ENCODE measurements at places on chromosomes 11 and 22. TPM values are rescaled to one million over a fixed set of nuclear protein-coding genes. Genes with fewer than 3 reads are reported as not detected.

The PRG3 gene
- not detected for total RNA-seq

The SOX6 gene
- not detected for total RNA-seq

The PNPLA3 gene
- total RNA-seq = not detected

The RAG1 gene
- 0.40 TPM for total RNA-seq

The CCDC134 gene
- 25.3 TPM for total RNA-seq

The SAA1 gene
- total RNA-seq = not detected

- no peak for DNase-seq
Measured at GRCh38 chr11:4459500-4459899, 10.4 kb downstream of the OR52K2 start.

DNA sequence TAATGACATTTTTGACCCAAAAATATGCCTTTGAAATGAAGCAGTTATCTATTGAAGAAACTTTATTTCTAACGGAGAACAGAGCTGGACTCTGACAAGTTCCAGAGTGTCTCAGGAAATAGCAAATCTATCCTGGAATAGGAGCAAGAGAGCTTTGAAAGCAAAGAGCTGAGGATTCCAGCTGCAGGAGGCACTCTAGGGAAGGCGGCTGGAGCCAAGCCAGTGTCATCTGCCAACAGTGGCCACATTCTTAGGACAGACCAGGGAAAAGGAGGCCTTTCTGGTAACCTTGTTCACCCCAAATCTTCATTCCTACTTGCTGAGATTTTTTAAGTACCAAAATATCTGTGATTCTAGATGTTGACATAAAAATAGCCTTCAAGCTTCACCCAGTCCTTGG is 493.5 kb upstream of the B3GAT1 start:
- DNase-seq = no peak

DNA sequence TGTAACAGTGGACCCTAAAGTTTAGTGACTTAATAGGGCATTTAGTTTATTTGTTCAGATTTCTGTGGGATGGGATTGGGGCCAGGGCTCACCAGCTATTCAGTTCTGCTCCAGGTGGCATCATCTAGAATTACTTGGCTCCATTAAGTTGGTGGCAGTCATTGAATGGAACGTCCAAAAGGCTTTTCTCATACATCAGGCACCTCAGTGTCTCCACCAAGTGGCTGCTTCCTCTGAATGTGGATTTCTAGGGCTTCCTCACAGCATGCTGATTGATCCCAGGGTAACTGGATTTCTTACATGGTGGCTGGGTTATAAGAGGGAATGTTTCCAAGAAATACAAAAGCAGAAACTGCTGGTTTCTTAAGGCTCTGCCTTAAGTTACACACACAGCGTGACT is 34.7 kb downstream of the USP47 start:
- no peak for DNase-seq

DNA sequence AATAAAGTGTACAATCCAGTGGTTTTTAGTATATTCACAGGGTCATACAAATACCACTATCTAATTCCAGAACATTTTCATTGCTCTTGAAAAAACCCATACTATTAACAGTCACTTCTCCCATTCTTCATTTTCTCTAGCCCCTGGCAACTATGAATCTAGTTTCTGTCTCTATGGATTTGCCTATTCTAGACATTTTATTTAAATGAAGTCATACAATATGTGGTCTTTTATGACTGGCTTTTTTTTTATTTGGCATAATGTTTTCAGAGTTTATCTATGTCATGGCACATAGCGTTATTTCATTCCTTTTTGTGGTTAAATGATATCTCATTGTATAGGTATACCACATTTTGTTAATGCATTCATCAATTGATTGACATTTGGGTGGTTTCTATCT is 59.4 kb downstream of the KDM2A start:
- DNase-seq = no peak

DNA sequence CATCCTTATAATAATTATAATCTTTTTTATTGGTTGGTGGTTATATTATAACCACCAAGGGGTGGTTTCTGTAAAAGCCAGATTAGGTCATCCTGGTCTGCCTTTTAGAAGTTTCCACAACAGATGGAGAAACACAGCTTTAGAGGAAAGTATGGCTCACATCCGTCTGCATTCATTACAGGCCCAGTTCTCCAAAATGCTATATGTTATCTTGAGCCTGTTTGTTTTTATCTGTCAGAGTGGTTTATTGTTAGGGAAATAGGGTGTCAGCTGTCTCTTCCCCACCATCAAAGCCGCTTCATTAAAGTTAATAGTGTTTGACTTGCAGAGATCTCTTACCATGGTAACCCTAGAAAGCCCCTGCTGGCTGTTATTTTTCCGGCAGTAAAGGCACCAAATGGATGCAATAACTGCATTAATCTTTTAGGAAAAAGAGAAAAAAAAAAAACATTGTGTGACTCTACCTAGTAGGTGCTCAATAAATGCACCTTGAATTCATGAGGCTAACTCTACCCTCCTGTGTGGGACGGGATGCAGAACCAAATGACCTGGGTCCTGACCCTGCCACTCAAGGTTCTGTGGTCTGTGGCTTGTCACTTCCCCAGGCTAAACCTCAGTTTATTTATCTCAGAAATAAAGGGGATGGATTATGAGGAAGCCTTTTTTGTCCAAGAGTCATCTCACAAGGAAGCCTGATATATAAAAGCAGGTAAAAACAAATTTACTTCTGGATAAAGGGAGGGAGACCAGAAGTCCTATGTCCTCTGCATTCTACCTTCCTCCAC is 118.3 kb downstream of the WT1 start:
- no peak for DNase-seq

- DNase-seq = no peak
Measured at GRCh38 chr22:25368271-25368670, 148.8 kb downstream of the CRYBB2 start.

DNA sequence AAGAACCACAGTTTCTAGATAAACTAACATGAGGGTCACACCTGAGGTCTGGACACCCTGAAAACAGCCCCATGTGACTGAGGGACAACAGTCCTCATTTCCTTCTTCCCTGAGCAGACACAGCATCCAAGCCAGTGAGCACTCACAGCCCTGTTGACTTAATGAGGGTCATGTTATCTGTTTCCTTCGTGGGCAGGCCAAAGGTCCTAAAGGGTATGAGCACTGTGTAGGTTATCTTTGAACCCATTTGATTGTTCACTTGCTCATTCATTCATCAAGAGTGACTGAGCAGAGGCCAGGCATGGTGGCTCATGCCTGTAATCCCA is 170.7 kb upstream of the B3GAT1 start:
- DNase-seq = no peak

- no peak for DNase-seq
Measured at GRCh38 chr11:111548525-111548924, 8.0 kb downstream of the LAYN start.

DNA sequence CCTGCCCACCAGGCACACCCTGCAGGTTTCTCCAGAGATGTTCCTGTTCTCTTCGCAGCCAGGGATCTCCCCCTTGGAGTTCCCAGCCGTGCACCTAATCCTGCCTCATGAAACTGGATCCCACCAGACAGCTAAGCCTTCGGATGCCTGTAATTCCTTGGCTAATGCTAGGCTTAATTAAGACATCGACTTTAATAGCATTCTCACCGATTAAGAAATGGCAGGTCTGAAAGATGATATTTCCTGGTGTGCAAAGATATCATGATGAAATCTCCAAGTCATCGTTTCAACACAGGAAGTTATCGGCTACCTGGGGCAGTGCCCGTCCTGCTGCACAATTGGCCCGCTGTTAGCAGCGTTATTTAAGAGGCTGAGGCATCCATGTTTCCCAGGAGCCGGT is 41.5 kb upstream of the CCND1 start:
- no peak for DNase-seq

DNA sequence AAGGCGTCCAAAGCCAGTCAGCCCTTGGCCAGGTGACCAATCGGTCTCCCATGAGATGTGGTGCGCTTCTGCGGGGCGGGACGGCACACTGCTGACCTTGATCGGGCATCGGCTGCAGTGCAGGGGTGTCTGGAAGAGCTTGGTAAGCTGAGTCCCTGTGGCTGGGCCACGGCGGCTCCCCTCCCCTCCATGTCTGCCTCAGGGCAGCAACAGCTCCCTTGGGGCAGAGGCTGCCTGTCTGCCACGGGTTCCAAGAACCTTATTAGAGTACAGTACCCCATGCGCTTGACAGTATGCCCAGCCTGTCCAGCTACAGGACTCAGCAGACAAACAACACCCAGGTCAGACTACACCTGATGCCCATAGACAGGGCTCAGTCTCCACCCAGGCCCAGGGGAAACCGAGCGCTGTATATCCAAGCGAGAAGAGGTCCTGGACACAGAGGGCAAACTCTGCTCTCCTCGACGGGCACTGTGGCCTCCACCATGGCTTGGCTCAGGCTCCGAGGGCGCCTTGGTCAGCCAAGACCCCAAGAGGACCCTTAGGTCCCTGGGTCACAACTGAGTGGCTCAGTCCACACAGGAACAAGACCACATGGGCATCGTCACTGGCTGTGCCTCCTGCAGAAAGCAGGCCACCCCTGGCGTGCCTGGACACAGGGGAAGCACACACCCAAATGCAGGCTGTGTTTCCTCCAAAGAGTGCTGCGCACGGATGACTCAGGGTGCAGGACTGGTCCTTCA is 18.9 kb downstream of the TSPAN32 start:
- DNase-seq = no peak

DNA sequence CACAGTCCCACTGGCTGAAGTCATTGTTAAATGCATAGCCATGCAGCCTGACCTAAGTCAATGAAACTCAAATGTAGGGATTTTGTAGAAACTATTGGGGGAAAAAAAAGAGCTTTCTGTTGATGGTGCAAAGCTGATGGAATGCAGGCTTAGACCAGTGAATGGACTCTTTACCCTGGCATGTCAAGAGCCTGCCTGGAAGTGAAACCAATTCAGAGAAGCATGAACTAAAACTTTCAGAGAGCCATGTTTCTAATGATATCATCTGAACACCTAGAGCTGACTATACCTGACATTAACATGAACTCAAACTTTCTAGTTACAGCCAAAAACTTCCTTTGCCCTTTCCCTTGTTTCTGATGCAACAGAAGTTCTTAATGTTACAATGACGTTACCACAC is 89.0 kb downstream of the APIP start:
- no peak for DNase-seq

- no peak for DNase-seq
Measured at GRCh38 chr11:125091247-125091876, 20.1 kb downstream of the TMEM218 start.

DNA sequence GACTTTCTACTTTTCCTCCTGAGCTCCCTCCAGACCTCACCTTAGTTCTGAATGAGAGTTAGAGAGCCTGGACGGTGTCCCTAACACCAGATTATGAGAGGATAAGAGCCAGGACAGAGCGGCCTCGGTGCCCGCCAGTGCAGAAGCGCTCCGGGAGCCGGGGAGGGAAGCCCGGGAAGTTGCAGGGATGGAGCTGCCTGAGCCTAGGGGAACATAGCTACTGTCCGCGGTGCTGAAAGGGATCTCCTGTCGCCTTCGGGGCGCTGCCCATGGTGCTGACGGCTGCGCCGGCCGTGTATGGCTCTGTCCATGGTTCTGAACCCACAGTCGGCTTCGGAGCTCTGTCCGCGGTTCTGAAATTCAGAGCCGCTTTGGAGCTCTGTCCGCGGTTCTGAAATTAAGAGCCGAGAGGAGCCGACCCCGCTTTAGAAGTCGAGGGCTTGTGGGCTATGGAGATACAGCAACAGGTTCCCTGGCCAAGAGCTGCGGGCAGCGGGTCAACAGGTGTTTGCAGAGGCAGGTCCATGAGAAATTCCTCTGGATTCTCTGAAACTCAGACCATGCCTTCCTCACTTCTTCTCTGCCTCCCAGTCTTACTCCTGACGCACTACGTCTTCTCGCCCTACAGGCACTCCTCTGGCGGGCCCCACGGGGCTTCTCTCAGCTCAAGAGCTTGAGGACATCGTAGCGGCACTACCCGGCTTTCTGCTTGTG is 814 bp downstream of the NPAS4 start:
- peak; percentile 91 for DNase-seq

DNA sequence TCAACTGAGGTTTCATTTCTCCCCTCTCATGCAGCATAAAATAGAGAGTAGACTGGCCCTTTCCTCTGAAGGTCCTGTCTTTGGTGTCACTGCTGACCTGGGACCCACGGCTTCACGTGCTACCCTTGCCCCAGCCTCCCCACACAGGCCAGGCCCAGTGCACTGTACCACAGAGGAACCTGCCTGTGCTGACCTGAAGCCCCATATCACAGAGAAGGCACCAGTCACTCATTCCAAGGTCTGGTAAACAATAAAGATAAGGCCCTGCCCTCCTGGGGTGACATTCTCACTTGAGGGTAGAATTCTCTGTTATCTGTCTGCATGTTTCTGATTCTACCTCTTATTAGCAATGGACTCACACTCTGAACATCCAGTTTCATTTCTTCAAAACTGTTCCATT is 51.3 kb downstream of the RPL27A start:
- DNase-seq = no peak

DNA sequence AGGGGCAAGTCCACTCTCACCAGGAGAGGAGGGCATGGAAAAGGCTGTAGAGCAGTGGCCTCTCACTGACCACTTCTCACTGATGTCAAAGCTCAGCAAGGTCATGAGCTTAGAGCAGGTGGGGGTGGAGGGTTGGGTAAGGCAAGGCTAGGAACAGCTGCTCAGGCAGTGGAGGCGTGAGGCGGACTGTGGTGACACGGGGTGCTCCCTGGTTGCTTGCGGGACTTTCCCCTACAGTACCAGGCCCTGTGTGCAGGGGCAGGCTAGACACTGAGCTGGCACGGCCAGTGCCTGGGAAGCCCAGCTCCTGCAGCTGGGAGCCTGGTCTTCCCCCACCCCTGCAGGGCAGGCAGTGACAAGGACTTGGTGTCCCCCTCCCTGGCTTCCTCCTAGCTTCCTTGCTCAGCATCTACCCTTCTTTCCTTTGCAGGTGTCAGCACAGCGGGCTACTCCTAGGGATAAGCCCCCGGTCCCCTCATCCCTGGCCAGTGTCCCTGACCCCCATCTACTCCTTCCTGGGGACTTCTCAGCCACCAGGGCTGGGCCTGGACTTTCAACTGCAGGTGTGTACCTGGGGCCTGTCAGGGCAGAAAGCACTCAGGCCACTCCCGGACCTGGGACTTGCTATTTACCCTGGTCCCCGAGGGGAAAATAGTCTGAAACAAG is 45.6 kb downstream of the PISD start:
- no peak for DNase-seq

DNA sequence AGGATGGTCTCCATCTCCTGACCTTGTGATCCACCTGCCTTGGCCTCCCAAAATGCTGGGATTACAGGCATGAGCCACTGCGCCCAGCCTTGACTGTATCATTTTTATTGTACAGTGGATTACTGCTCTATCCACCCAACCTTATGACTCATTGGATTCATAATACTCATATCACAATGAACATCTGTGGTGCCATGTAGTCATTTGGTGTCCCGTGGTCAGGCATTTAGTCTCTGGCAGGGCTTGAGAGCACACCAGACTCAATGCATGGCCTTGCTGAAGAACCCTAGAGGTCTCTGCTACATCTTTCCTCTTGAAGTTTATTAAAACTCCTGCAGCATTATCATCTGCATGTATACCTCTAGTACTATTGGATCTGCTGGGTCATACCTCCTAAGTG is 98.0 kb upstream of the LDLRAD3 start:
- no peak for DNase-seq

- no peak for DNase-seq
Measured at GRCh38 chr11:130574740-130575139, 126.3 kb downstream of the ADAMTS15 start.
